ENCODE measurements at places on chromosomes 12 and 14. TPM values are rescaled to one million over a fixed set of nuclear protein-coding genes. Genes with fewer than 3 reads are reported as not detected.
A peak's percentile ranks its signal among the peaks of the same experiment; 100 is the strongest.

Gene EMP1
- 1,555 TPM for total RNA-seq

Gene KSR2
- 0.16 TPM for total RNA-seq

Gene DYRK2
- total RNA-seq = 9.1 TPM

Gene PROX2
- not detected for total RNA-seq

Gene TSPAN8
- total RNA-seq = 2.9 TPM

Gene FAIM2
- total RNA-seq = 1.1 TPM

Gene ALX1
- not detected for total RNA-seq

Gene IL22
- not detected for total RNA-seq

Gene C12orf50
- total RNA-seq = not detected

Gene TRIAP1
- total RNA-seq = 18.6 TPM

Gene NOXRED1
- total RNA-seq = 0.47 TPM

Gene CLEC14A
- 32.5 TPM for total RNA-seq

GRCh38 chr12:109388167-109388563 is 40.5 kb downstream of the MYO1H start:
- DNase-seq = no peak

DNA sequence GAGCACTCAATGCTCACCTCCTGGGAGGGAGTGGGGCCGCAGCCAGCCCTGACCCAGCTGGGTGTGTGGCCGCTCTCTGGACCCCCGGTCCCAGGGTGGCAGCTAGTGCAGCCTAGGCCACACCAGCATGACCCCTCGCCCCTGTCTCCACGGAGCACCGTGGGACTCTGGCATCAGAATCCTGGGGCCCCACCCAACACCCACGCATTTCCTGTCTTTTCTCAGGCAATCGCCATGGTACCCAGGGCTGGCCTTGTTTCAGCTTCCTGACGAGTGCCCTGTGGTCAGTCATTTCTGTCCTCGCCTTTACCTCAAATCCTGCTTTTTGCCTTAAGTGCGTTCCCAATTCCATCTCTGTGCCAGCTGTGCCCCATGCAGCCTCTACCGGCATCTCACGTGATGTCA is 15.9 kb downstream of the PACS2 start:
- DNase-seq = no peak

DNA sequence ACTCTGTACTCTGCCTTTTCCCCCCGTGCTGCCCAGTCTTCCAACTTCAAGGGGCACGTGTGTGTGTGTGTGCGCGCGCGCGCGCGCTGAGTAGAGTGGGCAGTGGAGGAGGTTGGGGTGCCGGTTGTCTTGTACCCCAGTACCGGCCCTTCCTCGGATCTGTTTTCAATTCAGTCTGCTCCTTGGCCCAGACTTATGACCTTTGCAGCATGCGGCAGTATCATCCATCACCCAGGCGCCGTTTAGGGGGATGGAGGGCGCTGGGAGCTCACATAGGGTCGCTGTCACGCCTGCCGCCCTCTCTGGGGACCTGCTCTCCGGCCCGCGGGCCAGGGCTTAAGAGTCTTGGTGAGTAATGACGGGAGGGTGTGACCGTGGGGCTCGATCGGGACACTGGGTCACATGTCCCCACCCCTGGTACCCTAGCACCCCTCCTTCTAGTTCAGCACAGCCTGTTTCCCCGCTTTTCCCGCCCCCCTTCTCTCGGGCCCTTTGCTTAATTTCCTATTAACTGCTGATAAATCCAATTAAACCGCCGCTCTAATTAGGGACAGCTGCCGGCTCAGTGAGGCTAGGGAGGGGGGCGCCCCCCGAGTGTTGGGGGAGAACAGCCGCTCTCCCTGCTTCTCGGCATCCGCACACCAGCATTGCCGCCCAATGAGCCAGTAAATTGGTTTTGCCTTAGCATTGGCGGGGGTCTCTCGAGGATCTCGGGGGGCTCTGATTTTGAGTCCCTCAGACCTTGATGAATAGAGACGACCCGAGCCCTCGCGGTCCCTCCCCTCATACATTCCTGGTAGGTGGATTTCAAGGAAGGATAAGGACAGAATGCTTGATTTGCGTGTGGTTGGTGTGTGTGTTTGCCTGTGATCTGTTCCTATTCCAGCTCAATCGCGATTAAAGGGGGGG is 9.3 kb downstream of the STAC3 start:
- DNase-seq = no peak

DNA sequence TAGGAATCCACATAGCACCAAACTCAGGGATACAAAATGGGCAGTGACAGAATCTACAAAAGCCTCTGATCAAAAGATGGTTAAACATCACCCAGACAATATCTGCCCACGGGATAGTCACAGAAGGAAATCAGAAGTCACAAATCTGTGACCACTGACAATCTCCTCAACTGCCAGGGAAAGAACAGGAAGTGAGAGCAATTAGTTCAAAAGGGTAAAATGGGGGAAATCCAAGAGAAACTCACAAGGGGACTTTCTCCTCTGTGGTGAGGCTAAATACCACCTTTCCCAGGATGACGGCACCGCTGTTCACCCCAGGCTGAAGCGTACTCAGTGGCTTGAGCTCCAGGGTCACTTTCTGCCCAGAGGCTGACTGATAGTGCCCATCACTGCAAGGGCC is 10.7 kb downstream of the TTC5 start:
- no peak for DNase-seq

GRCh38 chr12:109386059-109386433 is 38.3 kb downstream of the MYO1H start:
- DNase-seq = no peak

- DNase-seq = no peak
These were observed 187.3 kb downstream of the CHST11 start for GRCh38 chr12:104643819-104644669.

- DNase-seq = no peak
These were observed 597.3 kb downstream of the NRXN3 start for GRCh38 chr14:78767436-78767835.

DNA sequence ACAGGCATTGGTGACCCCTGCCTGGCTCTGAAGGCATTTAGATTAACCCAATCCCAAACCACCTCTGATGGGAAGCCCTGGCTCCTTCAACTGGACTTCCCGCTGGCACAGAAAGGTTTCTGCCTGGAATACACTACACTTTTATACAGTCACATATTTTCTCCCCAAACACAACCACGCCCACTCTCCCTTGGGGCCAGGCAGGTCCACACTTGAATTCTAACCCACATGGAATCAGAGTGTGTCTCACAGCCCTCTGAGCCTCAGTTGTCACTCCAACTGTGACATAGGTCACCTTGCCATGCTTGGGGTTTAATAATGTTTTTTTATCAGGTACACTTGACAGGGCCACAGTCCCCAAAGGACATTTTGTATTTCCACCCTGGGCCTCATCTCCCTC is 368.6 kb downstream of the BCL11B start:
- DNase-seq = no peak

GRCh38 chr12:91588874-91589454 is 406.3 kb upstream of the DCN start:
- DNase-seq = no peak

- DNase-seq = no peak
These were observed 54.2 kb downstream of the FNTB start for GRCh38 chr14:65040666-65041433.

- no peak for DNase-seq
These were observed 150.3 kb upstream of the ALG10B start for GRCh38 chr12:38166225-38166624.

DNA sequence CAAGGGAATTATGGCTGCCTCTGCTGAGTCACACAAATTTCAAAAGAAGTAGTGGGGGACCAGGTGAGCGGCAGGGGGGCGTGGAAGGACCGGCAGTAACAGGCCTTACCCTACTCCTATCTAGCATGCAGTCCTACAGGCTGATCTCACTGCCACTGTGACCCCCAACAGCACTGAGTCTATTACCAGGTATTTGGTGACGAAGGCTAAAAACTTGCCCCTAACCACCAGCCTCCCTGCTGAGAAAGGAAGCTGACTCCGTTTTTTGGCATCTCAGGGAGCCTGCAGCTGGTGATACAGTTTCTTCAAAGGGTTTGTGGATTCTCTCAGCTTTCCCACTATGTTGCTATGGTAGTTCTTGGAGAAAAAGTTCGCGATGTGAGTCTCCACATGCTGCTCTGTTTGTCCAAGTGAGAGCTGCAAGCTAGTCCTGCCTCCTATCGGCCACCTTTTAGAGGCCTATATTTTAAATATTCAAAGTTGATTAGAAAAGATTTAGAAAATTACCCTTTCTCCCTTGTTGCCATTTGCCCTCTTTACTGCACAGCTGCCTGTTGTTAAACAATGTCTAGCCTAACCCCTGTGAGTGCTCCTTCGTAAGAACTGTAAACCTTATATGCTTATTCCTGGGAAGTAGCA is 57.1 kb upstream of the SLCO1B1 start:
- DNase-seq = no peak

DNA sequence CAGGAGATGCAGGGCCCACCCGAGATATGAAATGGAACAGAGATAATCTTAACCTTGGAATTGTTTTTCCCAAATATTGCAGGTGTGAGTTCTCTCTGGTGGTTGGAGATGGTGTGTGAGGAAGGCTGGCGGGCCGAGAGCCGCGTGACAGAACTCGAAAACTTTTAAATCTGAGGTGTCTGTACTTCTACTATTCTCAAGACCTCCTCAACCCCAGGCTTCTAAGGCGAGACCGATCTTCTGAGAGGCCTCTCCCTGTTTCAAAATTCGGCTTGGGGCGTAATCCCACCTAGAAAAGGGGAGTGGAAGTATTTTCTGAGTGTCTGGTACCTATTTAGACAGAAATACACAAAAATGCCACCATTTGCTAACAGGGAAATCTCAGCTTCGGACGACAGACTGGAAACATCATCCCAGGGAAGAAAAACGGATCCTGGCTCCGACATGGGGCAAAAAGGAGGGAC is 611 bp downstream of the SARNP start:
- DNase-seq = no peak

DNA sequence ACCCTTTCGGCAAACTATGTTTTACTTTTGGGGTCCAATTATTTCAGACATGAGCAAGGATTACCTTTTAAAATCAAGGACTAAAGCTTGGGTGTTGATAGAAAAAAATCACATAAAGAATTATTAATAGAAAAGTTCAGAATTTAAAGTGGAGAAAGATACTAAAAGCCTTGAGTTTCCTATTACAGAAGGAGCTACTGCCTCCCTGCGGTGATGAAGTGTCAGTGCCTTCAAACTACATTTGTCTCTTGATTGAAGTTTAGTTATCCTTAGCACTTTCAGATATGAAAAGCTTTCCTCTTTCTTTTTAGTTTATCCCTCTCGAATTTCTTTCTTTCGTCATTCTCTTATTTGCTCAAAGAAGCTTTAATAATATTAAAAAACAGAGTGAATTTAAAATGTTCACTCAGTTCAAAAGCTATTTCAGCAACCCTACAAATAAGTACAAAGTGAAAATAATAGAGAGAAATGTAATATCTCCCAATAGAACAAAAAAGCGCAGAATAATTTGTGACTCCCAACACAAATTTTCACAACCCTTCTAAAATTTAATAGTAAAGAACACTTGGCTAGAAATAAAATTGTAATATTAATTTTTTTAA is 87.6 kb downstream of the SEC23A start:
- no peak for DNase-seq

GRCh38 chr12:102486153-102486552 is 5.8 kb upstream of the IGF1 start:
- DNase-seq = no peak

DNA sequence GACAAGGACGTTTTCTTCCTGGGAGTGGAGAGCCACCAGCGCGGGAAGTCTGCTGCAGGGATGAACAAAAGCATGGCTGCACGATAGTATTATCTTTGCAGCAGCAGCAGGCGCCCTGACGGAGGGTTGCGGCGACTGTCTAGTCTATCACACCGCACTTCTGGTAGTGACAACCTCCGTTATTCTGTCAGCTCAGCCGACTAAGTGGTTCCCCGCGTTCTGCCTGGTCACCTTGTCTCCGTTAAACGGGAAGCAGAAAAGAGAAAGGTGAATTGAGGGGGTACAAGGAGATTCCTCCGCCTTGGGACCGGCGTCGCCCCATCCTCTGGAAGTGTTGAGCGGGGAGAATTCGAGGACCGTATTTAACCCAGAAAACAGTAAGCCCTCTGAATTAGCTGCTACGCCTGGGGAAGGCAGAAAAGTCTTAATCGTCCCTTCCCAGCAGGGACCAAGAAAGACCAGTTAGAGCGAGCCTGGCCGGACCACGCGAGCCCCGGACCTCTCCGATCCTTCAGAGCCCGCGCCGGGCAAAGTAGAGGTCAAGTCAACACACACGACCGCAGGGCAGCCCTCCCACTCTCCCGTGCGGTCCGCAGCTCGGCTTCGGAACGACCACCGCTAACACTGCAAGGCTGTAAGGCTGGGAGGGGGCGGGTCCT is 536 bp upstream of the DAAM1 start:
- DNase-seq = no peak

- no peak for DNase-seq
These were observed 100.6 kb downstream of the LGMN start for GRCh38 chr14:92647797-92648279.

DNA sequence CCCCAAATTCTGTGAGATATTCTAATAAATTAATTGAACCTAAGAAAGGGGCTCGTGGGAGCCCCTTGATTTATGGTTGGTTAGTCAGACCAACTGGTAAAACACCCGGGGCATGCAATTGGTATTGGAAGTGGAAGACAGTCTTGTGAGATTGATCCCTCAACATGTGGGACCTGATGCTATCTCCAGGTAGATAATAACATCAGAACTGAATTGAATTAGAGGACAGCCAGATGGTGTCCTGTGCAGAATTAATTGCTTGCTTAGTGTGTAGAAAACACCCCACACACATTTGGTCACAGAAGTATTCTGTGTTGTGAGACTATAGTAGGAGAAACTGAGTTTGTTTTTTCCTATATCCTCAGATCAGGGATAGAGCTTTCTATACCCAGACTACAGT is 22.0 kb downstream of the PYROXD1 start:
- no peak for DNase-seq

DNA sequence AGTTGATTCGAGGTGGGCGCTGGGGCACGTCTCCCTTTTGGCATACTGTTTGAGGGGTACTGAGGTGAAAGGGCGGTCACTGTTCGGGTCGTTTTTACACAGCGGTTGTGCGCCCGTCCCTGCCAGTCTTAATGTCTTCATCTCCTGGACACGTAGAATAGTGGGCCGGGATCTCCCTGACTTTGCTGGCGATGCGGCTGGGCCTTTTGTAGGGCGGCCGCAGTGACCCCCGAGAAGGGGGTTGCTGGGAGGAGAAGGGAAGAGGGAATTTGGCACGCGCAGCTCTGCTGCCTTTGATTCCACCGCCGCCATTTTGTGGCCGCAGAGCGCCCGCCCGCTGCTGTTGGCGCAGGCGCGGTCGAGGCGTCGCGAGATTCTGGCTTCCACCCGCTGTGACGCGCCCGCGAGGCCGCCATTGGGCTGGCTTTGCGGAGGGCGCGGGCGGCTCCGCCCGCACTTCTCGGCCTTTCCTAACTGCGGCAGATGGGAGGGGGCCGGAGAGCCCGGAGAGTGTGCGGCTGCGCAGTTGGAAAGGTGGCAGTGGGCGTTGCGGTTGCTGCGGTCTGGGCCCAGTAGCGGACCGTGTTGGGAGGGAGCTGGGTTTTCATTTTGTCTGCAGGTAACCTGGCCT is 542 bp downstream of the SRSF5 start:
- peak; percentile 48 for DNase-seq

- DNase-seq = no peak
These were observed 28.2 kb upstream of the ARID2 start for GRCh38 chr12:45701296-45701695.

- no peak for DNase-seq
These were observed 1.6 kb downstream of the HOXC9 start for GRCh38 chr12:54001283-54002187.

GRCh38 chr14:74574090-74574433 is 38.0 kb downstream of the LTBP2 start:
- DNase-seq = no peak

GRCh38 chr12:74983917-74984316 is 225.7 kb downstream of the KCNC2 start:
- DNase-seq = no peak

- DNase-seq = no peak
These were observed 146.1 kb downstream of the C12orf75 start for GRCh38 chr12:105476616-105477015.

GRCh38 chr14:60803871-60804270 is 69.3 kb downstream of the MNAT1 start:
- DNase-seq = no peak
